DMS79 treated with DMSO at 0.1 percent for 48 hours (cell line): ENCODE measurements at places on chromosomes 1 and 21.

DNA sequence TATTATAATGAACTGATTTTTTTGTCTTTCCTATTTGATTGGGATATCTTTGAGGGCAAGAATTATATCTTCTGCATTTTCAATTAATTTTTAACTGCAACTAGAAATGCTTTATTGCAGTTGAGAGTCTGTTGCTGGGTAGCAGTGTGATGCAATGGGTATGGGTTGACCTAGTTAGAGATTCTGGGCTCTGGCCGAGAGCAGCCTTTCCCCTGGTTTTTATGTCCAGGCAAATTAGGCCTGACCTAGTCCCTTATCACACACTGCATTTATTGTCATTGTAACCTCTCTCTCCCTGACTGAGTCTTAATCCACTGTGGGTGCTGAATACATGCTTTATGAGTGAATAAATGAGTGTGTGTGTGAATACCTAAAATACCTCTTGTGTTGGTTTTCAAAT is 206.4 kb upstream of the PTGFR start:
- DNase-seq: no peak

GRCh38 chr1:94713472-94714141 is 106.5 kb upstream of the SLC44A3 start:
- no peak for DNase-seq

- no peak for DNase-seq
These were observed 55.2 kb downstream of the RNF220 start for GRCh38 chr1:44460107-44460882.

DNA sequence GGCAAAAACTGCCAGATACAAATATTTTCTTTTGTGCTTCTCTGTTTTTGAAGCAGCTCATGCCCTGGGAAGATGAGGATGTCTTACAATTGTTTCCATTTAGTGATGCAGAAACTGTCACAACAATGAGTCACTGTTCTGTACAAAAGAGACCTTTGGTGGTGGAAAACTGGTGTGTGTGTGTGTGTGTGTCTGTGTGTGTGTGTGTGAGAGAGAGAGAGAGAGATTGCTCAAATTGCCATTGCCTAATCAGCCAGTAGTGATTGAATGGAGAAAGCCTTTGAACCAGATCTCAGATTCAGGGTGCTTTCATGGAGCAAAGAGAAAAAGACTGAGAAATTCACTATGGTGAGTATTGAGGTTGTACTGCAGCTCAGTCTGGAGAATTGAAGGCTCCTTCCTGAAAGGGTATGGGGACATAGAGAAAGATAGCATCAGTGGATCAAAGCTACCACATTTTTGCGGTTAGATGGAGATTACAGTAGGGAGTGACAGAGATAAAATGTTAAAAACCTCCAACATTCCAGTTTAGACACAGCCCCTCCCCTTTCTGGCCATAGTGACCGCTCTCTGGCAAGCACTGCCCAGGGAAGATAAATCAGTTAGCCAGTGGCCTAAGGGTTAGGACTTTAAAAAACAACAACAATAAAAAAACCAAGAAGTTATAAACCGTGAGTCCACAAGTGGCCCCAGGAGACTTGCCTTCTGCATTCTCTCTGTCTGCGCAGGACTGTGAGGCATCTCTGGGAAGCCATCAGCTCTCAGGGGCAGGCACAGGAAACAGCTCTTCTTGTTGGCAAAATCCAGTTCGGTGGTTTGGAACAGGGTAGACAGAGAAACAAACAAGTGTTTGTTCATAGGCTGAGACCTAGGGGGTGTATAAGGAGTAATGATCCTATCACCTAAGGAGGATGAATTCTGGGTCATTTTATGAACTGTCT is 406.5 kb downstream of the DUSP10 start:
- DNase-seq: no peak

DNA sequence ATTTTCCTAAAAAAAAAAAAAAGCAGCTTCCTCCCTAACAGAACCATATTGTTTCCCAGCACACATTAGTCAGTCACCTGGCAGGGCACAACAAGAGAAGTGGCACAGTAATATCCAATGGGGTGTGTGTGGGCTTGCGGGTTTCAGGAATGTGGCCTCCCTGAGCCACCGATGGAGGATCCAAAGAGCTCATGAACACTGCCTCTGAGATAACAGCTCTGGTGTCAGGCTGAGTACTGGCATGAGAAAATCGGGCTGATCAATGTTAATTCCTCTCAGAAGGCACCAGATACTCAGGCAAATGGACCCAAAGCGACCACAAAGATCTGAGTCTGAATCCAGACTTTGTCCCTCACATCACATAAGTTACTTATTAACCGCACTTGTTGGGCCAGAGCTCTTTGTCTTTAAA is 2.2 kb upstream of the LYPD8 start:
- DNase-seq: no peak

GRCh38 chr1:180579961-180580611 is 21.3 kb downstream of the OVAAL start:
- DNase-seq: peak; percentile 64
